ENCODE measurements at places on chromosomes 5 and 9.

- no peaks in the 10 kb centered on the region for H3K36me3 ChIP-seq
- no peak overlapping the region for H3K4me3 ChIP-seq
- no peak for DNase-seq
- peaks cover 6% of the 10 kb centered on the region for H3K27me3 ChIP-seq
Measured at GRCh38 chr9:113929634-113930389, 53.7 kb downstream of the ZNF618 start.

- H3K4me3 ChIP-seq, result no peak overlapping the region
- peaks cover 3% of the 10 kb centered on the region for H3K27me3 ChIP-seq
- no peaks in the 10 kb centered on the region for H3K4me1 ChIP-seq
- H3K27ac ChIP-seq, result no peak overlapping the region
Measured at GRCh38 chr9:15529566-15530324, 19.0 kb upstream of the PSIP1 start.

DNA sequence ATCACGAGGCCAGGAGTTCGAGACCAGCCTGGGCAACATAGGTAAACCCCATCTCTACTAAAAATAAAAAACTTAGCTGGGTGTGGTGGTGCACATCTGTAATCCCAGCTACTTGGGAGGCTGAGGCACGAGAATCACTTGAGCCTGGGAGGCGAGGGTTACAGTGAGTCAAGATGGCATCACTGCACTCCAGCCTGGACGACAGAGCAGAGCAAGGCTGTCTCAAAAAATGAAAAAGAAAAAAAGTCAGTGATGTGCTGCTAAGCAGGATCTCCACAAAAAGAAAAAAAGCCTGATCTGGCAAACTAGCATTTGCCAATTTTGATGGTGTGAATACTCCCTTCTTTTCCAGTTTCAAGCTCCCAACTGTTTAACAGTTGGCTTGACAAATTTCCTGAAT lies 21.9 kb downstream of the F2R start:
- H3K4me1 ChIP-seq, result peaks cover 18% of the 10 kb centered on the region
- H3K27me3 ChIP-seq, result no peaks in the 10 kb centered on the region
- no peak overlapping the region for H3K4me3 ChIP-seq
- H3K27ac ChIP-seq, result peak overlapping the region; percentile 58
- DNase-seq, result no peak

- H3K4me1 ChIP-seq, result peaks cover 70% of the 10 kb centered on the region
- H3K27ac ChIP-seq, result no peak overlapping the region
- no peaks in the 10 kb centered on the region for H3K36me3 ChIP-seq
- no peak overlapping the region for H3K4me3 ChIP-seq
- DNase-seq, result no peak
Measured at GRCh38 chr9:93601063-93601462, 24.7 kb downstream of the PHF2 start.

GRCh38 chr5:95725071-95725820 lies 5.9 kb upstream of the RHOBTB3 start:
- peak overlapping the region; percentile 97 for H3K27ac ChIP-seq
- DNase-seq, result no peak
- H3K27me3 ChIP-seq, result no peaks in the 10 kb centered on the region
- H3K4me3 ChIP-seq, result no peak overlapping the region
- H3K36me3 ChIP-seq, result no peaks in the 10 kb centered on the region
- peaks cover 79% of the 10 kb centered on the region for H3K4me1 ChIP-seq

GRCh38 chr5:89480406-89481007 lies 597.5 kb upstream of the MEF2C start:
- peaks cover 4% of the 10 kb centered on the region for H3K4me1 ChIP-seq
- H3K27ac ChIP-seq, result no peak overlapping the region
- H3K36me3 ChIP-seq, result no peaks in the 10 kb centered on the region
- H3K27me3 ChIP-seq, result no peaks in the 10 kb centered on the region
- H3K4me3 ChIP-seq, result no peak overlapping the region

DNA sequence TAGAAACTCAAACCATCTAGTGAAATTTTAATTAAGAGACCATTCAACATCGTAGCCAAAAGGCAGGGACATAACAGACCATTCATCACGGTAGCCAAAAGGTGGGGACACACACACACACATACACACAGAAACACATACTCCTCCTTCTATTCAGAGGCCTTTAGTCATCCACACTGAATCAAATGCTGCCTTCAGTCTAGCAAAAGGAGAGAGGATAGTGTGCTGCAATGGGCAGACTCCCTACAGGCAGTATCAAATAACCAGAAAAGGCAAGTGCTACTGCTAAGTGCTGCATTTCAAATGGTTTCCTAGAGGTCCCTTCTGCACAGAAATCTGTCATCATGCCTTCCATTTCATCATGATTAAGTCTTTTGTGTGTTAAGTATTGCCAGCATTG lies 303.9 kb downstream of the TRIM32 start:
- no peak for DNase-seq
- H3K4me1 ChIP-seq, result no peaks in the 10 kb centered on the region
- no peak overlapping the region for H3K27ac ChIP-seq

- no peak overlapping the region for H3K4me3 ChIP-seq
- no peaks in the 10 kb centered on the region for H3K27me3 ChIP-seq
- DNase-seq, result no peak
- peaks cover 68% of the 10 kb centered on the region for H3K36me3 ChIP-seq
- peaks cover 21% of the 10 kb centered on the region for H3K4me1 ChIP-seq
- no peak overlapping the region for H3K27ac ChIP-seq
Measured at GRCh38 chr9:124353166-124353768, 62.0 kb downstream of the PSMB7 start.

DNA sequence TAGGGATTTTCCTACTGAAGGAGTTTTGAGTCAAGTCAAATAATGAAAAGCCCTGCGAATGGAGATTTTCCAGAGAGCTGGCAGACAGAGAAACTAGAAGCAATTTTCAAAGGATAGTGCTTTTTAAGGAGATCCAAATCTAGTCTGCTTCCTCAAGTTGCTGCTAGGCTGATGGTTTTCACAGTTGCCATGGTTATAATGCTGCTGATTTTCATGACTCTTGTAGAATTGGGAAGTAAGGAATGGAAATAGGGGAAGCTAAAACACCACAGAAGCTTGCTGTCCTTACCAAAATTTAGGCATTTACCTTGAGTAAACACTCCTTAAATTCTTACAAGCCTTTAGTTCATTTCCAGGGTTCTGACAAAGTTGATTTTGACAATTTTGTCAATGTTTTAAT lies 30.1 kb upstream of the HAPLN1 start:
- no peaks in the 10 kb centered on the region for H3K4me1 ChIP-seq
- H3K4me3 ChIP-seq, result no peak overlapping the region
- no peaks in the 10 kb centered on the region for H3K27me3 ChIP-seq
- H3K36me3 ChIP-seq, result no peaks in the 10 kb centered on the region
- no peak for DNase-seq

- no peak for DNase-seq
- no peaks in the 10 kb centered on the region for H3K36me3 ChIP-seq
- no peak overlapping the region for H3K4me3 ChIP-seq
- H3K4me1 ChIP-seq, result peaks cover 20% of the 10 kb centered on the region
- no peaks in the 10 kb centered on the region for H3K27me3 ChIP-seq
Measured at GRCh38 chr5:156623381-156624040, 226.6 kb upstream of the PPP1R2B start.

DNA sequence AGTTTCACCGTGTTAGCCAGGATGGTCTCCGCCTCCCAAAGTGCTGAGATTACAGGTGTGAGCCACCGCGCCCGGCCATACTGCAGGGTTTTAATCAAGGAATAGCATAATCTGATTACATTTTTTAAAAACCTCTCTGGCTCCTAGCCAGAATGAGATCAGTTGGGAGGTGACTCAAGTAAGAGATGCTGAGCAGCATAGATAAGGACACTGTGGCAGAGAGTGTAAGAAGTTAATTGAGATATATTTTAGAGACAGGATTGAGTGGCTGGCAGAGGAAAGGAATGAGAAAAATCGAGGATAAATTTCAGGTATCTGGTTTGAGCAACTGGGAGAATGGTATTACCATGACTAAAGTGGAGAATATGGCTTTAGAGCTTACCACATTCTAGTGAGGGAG lies 7.3 kb upstream of the RIGI start:
- no peak for DNase-seq
- H3K4me1 ChIP-seq, result no peaks in the 10 kb centered on the region
- H3K27ac ChIP-seq, result no peak overlapping the region
- H3K4me3 ChIP-seq, result no peak overlapping the region
- H3K36me3 ChIP-seq, result peaks cover 6% of the 10 kb centered on the region

DNA sequence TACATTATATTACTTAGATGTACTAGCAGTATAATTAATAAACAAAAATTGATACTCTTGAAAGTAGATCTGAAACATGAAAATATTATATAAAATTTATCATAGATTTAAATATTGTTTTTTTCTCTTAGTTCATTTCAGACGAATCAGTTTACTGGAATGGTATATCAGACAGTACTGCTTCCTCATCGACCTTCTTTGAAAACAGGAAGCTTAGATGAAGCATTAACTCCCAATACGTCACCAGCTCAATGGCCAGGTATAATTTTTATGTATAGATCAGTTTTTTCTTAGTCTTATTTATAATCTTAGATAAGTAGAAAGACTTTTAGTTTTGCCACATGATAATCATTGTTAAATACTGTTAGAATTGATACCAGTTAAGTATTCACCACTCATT lies 106.3 kb downstream of the DMXL1 start:
- DNase-seq, result no peak
- no peak overlapping the region for H3K4me3 ChIP-seq
- H3K4me1 ChIP-seq, result peaks cover 4% of the 10 kb centered on the region
- no peaks in the 10 kb centered on the region for H3K27me3 ChIP-seq
- no peak overlapping the region for H3K27ac ChIP-seq

GRCh38 chr9:93291536-93292287 lies 107.8 kb downstream of the WNK2 start:
- peaks cover 11% of the 10 kb centered on the region for H3K27me3 ChIP-seq
- H3K4me3 ChIP-seq, result no peak overlapping the region
- H3K4me1 ChIP-seq, result peaks cover 29% of the 10 kb centered on the region
- no peak overlapping the region for H3K27ac ChIP-seq
- DNase-seq, result no peak
- peaks cover 8% of the 10 kb centered on the region for H3K36me3 ChIP-seq

All from left ventricle myocardium inferior (tissue), 1 donor.